ENCODE measurements at places on chromosomes 1 and 21.

GRCh38 chr1:52032124-52032784, 1.4 kb downstream of the KTI12 start:
- no peak for DNase-seq

- no peak for DNase-seq
Measured at GRCh38 chr1:63611231-63611630, 18.0 kb downstream of the PGM1 start.

DNA sequence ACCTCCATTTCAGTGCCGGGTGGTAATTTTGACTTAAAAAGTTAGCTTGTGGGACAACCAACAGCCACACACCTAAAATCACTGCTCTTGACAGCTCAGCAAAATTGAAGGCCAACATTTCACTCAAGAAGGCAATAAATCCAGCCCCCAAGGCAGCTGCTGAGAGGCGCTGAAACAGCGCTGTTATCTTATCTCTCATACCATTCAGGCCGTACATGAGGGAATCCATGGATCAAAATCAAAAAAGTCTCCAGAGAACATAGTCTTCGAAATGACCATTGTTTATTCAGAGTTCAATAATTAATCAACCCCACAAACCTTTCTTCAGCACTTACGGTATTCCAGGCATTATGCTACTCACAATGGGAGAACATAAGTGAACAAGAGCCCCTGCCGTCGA, 38.5 kb downstream of the ZBTB18 start:
- DNase-seq: no peak

- peak; percentile 53 for DNase-seq
Measured at GRCh38 chr1:155126556-155127104, 1.0 kb upstream of the EFNA1 start.

GRCh38 chr1:60833173-60833572, 249.2 kb upstream of the NFIA start:
- no peak for DNase-seq

- no peak for DNase-seq
Measured at GRCh38 chr1:198552668-198553416, 12.4 kb upstream of the ATP6V1G3 start.

DNA sequence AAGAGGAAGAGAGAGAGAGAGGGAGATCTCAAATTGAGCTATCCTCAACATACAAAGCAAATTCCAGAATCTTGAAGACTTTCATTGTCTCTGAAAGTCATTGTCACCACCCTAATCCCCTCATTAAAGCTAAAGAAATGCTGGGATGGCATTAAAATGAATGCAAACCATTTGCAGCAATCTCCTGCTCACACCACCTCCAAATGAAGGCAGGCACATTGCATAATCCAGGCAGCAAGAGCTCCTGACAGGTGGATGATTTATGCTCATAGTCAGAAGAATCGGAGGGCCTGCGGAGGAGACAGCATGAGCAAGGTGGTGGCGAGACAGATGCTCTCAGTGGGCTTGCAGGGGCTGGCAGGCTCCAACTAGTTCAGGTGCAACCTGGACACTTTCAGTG, 90.2 kb downstream of the ESRRG start:
- DNase-seq: no peak

DNA sequence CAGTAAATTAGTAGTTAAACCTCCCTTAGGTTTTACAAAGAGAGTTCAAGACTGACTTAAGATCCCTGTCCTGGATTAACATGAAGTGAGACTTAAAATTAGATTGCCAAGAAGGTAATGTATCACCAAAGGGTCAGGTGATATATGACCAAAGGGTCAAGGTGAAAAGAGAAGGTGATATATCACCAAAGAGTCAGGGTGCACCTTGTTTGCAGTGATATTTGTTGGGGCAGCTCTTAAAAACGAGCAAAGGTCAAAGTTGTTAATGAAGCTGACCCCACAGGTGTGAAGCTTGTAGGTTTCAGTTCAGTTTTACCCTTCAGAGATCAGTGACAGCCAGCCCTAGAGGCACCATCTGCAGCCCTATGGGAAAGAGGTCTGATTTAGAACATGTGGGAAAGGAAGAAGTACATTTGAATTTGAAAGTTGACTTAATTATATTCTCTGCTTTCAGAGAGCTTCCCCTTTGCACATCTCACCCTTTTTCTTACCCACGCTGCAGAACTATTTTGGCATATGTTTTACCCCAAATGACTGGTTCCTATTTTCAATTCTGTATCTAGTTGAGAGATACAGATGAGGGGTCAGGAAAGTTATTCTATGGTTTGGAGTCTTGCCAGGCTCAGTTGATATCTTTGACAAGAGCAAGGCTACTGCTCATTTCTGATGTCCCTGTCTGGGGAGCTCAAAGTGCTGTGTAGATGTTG, 170.8 kb downstream of the S1PR1 start:
- no peak for DNase-seq

- no peak for DNase-seq
Measured at GRCh38 chr1:227901906-227902640, 45.7 kb downstream of the WNT9A start.

GRCh38 chr1:47622776-47623556, 185.1 kb downstream of the FOXD2 start:
- no peak for DNase-seq
